NCI-H526 (cell line): ENCODE measurements at places on chromosomes 1 and 21.

DNA sequence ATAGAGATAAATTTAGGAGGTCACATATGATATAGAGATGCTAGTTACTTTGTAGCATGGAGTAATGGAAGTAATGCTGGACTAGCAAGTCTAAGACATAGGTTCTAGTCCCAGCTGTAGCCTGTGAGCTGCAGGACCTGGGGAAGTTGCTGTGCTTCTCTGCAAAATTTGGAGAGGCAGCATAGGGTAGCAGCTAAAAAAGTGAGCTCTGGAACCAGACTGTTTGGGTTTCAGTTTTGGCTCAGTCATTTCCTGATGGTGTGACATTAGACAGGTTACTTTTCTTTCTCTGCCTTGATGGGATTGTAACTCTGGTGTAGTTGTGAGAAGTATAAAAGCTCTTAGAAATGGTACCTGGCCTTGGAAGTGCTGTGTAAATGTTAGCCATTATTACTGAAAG is 3.3 kb downstream of the METTL13 start:
- DNase-seq: no peak

DNA sequence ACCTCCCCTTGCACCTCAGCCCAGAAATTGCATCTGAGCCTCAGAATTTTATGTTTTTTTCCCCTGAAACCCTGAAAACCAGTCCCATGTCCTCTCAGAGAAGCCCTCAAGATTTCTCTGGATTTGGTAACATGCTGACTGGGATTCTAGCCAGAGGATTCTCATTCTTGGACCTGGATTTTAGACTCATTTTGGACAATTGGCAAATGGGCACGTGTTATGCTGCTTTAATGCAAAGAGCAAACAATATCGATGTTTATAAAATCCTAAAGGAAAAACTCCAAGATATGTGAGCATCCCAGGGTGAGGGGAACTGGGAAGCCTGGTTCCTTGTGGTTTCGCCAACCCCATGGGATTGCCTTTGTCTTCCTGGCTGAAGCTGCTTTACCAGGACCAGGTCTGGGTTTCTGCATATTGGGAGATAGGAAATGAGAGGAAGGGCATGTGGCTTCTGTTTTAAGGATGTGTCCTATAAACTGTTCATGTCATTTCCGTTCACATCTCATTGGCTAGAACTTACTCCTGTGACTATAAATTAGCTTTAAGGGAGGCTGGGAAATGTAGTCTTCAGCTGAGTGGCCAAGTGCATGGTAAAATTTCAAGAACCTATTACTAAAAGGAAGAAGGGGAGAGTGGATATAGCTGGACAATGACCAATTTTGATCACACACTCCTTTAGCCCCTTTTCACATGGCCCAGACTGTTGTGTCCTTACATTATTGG is 27.2 kb upstream of the BCL10 start:
- no peak for DNase-seq

DNA sequence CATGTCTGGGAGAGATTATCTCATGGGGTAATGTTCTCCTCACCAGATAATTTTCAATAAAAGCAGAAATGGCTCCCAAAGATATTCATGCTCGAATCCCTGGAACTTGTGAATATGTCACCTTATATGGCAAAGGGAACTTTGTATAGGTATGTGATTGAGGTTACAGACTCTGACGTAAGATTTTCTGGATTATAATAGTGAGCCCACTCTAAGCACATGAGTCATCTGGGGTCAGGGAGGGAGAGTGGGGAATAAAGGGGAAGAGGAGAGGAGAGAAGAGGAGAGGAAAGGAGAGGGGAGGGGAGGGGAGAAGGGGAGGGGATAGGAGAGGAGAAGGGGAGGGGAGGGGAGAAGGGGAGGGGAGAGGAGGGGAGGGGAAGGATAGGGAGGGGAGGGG is 1193.9 kb downstream of the PLA2G4A start:
- no peak for DNase-seq

- no peak for DNase-seq
Measured at GRCh38 chr1:61114178-61114870, 32.0 kb downstream of the NFIA start.

DNA sequence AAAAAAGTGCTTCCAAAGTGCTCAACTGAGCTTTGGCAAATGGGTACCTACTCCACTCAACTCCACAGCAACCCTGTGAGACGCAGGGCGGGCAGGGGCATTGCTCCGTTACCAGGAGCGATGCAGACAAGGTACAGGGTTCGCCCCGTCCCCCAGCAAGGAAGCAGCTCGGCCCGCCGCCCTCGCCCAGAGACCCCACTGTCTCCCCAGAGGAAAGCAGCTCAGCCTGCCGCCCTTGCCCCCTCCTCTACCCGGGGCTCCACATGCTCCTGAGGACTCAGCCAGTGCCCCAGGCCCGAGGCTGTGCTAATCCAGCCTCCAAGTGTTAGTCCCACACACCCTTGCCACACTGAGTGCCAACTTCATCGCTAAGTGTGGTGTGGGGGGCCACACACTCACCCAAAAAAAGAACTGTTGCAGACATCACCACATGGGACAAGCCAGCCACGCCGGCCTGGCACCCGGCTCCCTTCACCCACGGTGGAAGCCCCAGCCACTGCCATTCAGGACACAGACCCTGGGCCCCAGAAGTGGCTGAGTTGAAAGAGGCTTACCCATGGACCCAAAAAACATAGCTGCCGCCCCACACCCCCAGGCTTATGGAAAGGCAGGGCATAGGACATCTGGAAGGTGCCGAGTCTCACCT is 26.3 kb downstream of the WDR4 start:
- no peak for DNase-seq

DNA sequence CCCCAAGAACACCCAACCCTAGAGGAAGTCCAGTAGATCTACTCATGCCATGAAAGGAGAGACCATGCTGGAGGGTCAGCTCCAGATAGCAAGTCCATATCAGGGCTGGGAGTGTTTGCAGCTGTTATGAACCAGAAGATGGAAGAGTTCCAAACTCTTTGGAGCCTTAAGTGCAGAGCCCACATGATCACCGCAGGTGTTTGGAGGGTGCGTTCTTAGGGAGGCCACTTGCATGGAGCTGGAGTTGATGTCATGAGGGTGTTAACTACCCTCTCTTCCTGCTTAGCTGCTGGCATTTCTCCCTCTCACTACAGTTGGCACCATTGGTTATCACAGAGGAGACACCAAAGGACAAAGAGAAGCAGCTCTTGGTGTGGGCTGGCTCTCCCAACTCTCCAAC is 616.9 kb downstream of the AJAP1 start:
- DNase-seq: no peak

DNA sequence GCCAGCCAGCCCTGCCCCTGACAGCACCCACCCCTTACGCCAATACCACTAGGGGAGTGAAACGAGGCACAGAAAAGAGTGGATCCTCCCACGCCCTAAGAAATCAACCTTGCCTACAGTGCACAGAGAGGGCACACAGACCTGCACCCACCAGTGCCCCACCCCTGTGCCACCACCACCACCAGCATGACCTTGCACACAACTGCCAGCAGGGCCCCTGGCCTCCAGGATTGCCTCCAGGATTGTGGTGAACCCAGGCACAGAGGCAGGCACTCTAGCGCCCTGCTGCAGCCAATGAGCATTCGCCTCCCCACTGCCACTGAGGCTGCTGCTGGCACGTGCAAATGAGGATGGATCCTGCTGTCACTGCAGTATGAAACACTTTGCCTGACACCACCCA is 23.5 kb upstream of the SGIP1 start:
- DNase-seq: no peak

DNA sequence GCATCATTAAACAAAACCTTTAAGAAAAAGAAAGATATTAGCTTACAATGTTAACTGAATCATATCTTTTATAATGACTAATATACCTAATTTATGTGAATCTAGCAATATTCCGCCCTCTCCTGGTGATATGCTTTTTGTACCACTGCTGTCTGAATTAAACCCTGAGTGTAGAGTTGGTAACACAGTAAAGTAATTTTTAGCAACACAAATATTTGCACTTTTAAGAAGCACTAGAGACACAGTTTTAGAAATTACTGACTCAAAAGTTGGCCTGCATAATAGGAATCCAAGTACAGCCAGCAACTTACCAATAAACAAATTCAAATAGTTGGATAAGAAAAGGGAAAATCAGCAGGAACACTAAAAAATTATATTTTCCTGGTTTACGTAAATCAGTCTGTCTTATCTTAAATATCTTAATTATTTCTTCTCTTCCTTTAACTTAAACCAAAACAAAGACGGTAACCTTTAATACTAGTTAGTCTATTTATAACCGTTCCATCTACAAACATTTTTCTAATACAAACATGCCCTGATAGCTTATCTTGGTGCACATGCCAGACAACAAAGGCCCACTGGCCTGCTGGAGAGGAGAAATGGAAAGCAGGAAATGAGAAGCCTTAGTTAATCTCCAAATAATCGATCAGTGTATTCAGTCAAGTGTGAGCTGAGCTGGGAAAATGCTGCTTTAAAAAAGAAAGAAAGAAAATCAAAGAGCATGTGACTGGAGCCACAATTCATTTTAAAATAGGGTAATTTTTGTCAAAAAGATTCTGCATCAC is 246.0 kb downstream of the RERE start:
- DNase-seq: no peak
